ENCODE measurements at places on chromosomes 5 and 9.

DNA sequence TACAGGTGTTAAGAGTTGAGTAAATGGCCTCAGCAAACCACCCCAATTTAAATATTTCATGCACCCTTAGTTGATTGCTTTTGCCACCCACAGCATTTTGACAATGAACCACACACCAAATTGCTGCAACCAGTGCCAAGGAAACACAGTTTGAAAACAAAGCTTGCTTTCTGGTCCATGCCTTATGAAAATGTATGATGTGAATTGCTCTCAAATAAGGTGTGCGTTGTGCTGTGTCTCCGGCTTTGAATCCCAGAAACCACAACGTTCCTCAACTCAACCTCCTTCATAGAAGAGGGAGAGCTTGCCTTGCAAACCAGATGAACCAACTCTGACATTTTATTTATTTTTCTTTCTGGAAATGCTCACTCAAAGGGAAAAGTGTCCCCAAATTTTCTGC lies 762.7 kb downstream of the TLE1 start:
- DNase-seq, result no peak

GRCh38 chr9:21831841-21832509 lies 29.5 kb downstream of the MTAP start:
- DNase-seq, result peak; percentile 6

DNA sequence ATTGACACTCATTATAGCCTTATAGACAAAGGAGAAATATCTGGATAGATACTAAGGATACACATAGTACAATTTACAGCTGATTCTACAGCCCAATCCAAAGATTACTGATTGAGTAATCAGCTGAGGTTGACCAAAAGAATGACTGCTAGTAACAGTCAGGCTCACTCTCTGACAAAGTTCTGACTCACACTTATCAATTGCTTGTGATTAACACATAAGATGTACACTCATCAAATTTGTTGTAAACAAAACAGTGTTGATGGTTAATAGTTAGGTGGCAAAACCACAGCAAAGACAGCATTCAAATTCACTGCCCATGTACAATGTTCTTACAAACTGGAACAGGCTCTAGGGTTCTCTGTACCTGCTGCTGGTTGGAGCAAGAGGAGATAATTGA lies 422.7 kb downstream of the TLE1 start:
- DNase-seq, result no peak

DNA sequence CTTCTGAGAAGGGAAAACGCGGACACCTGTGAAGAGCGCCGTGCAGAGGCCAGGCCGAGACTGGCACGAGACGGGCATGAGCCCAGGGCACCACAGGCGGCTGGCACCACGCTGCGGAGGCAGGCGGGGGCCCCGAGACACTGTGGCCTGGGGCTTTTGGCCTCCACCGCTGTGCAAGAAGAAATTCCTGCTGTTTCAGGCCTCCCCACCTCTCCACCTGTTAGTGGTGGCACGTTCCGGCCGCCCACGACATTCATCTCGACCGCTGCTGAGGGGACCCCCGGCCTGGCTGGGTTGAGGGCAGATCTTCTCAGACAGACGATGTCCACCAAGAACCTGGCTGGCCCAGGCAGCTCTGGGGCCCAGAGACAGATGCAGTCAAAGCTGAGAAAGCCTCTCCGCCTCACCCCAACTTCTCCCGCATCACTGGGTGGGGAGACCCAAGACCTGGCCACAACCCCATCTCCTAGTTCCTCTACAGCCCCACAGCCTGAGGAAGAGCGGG lies 11.5 kb downstream of the NACC2 start:
- DNase-seq, result no peak

GRCh38 chr5:172823840-172824362 lies 10.2 kb upstream of the ERGIC1 start:
- DNase-seq, result no peak

GRCh38 chr5:88666761-88667495 lies 216.1 kb downstream of the MEF2C start:
- DNase-seq, result no peak

- DNase-seq, result no peak
These were observed 1072.4 kb upstream of the CDH6 start for GRCh38 chr5:30121043-30121442.

- DNase-seq, result no peak
These were observed 25.9 kb downstream of the KIF2A start for GRCh38 chr5:62331921-62332320.

GRCh38 chr5:176373100-176373818 lies 8.0 kb downstream of the ARL10 start:
- DNase-seq, result no peak

GRCh38 chr9:37290366-37290939 lies 132.0 kb upstream of the GRHPR start:
- no peak for DNase-seq

DNA sequence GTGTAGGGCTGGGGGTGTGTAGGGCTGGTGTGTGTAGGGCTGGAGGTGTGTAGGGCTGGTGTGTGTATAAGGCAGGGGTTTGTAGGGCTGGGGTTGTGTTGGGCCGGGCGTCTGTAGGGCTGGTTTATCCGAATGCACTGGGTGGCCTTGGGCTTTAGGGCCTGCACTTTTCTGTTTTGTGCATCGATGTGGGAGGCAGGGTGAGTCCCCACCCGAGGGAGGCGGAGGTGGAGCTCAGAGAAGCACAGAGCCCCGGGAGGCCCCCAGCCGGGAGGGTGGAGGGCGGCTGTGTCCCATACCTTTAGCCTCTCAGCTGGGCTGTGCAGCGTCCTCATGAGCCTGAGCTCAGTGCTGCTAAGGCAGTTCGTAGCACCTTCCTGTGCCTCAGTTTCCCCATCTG lies 13.5 kb downstream of the COL5A1 start:
- no peak for DNase-seq

- no peak for DNase-seq
These were observed 9.1 kb upstream of the MGAT1 start for GRCh38 chr5:180811623-180812124.

DNA sequence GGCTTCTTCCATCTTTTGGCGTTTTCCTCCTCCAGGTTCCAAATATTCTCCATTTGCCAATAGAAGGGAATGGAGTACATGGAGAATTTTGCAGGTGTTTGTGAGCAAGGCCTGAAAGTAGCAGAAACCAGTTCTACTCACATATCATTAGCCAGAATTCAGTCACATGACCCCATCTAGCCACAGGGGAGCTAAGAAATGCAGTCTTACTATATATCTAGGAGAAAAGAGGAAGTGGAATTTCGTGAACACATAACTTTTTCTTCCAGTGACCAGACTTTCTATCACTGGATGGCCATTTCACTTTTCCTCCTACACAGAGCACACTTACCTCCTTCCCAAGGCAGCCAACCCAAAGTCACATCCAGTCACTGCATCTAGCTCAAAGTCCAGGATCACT lies 55.1 kb downstream of the LOX start:
- DNase-seq, result no peak

- DNase-seq, result no peak
These were observed 146.2 kb upstream of the RASA1 start for GRCh38 chr5:87121304-87122150.

DNA sequence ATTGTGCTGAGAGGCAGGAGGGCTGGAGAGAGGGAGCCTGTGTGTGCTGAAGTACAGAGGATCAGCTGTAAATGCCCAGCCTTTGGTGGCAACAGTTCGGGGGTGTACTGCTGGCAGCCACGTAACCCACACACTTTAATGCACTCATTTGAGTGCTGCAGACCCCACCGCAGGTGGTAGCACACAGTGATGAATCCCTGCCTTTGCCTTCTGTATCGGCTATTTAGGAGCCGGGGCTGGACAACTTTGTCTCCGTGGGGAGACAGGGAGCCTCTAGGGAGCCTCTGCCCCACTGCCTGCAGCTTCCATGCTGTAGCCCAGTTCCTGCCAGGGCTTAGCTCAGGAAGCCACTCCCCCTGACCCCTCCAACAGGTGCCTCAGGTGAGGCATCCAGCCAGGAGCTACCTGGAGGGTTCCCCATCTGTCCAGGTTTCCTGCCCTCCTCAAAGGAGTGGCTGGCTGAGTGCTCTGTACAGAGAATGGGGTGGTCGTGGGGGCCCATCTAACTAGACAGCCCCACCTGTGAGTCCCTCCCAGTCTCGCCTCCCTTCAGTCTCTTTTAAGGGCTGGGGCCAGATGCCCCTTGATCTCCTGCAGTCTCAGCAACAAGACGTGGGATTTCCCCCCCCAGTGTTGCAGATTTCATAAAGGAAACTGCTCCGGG lies 44.5 kb downstream of the SECISBP2 start:
- no peak for DNase-seq

GRCh38 chr5:142425286-142426065 lies 100.7 kb upstream of the SPRY4 start:
- no peak for DNase-seq

DNA sequence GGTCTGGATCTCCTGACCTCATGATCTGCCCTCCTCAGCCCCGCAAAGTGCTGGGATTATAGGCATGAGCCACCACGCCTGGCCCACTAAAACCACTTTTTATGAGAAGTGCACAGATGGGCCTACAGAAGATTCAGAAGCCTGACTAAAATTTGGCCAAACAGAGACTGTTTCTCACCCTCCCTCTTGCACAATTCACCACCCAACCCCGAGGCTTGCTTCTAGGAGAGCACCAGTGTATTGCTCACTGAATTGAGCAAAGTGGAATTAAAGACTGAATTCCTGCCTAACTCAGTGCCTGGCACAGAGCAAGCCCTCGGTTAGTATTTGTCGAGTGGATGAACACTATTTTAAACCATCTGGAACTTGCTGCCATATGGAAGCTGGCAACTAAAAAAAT lies 3.4 kb upstream of the DCTN4 start:
- DNase-seq, result no peak

GRCh38 chr9:124913378-124913777 lies 27.5 kb downstream of the GOLGA1 start:
- no peak for DNase-seq

GRCh38 chr9:17402309-17402708 lies 176.6 kb upstream of the SH3GL2 start:
- no peak for DNase-seq

- no peak for DNase-seq
These were observed 778 bp upstream of the PPP6C start for GRCh38 chr9:125190361-125190801.

GRCh38 chr5:135317286-135317685 lies 81.7 kb downstream of the MACROH2A1 start:
- DNase-seq, result no peak

DNA sequence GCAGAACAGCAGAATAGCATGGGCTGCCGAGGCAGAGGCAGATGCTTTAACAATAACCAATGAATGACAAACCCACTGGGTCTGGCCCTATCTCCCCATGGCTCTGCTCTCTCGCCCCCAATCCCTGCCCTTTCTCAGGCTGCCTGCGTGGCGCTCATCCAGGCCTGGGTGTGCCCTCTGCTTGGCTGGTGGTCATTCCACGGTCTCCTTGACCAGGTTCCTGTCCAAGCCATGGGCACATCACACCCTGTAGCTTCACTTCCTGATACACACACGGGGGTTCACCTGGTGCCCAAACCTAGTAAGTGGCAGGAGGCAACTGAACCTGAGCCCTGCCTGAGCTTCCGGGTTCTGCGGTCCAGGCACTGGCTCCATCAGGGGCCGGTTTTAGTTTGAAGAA lies 87.6 kb downstream of the DAP start:
- no peak for DNase-seq

GRCh38 chr5:138339464-138339863 lies 1.4 kb downstream of the FAM53C start:
- DNase-seq, result no peak

DNA sequence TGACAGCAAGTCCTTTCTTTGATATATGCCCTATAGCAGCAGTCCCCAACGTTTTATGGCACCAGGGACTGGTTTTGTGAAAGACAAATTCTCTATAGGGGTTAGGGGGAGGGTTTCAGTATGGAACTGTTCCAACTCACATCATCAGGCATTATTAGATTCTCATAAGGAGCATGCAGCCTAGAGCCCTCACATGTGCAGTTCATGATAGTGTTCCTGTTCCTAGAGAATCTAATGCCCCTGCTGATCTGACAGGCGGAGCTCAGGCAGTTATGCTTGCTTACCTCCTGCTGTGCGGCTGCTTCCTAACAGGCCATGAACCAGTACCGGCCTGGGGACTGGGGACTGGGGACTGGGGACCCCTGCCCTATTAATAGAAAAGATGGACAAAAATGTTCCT lies 2.7 kb upstream of the RAPGEF6 start:
- no peak for DNase-seq

DNA sequence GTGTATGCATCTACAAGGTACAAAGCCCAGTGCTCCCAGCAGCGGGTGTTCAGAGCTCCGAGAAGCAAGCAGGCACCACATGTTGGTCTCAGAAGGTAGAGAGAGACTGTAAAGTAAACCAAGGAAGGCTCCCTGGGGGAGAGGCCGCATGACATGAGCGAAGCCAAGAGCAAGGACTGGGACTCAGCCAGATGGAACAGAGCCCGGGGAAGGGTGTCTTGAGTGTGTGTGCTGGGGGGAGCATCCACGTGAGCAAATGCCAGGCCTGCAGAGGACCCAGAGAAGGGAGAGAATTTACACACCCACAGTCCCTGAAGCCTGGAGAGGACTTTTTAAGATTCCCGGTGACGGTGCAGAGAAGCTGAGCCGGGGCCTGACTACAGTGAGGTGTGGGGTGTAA lies 15.2 kb upstream of the KCNIP1 start:
- no peak for DNase-seq

DNA sequence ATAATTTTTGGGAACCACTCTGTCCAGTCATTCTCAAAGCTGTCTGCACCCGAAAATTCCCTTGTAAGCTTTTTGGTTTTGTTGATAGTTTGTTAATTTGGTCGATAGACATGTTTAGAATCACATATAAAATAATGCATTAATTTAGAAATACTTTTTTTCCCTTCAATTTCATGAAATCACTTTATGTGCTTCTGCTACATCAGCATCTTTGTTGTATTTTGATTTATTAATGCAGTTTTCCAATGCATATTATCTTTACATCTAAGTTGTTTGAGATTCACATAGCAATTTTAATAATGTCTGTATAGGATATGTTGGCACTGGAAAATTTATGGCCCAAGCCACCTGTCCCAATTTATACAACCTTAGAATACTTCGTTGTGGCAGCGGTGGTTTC lies 60.6 kb upstream of the SV2C start:
- no peak for DNase-seq

GRCh38 chr9:6034954-6035353 lies 19.5 kb upstream of the RANBP6 start:
- DNase-seq, result no peak

GRCh38 chr5:138529812-138530211 lies 13.2 kb downstream of the ETF1 start:
- DNase-seq, result no peak

DNA sequence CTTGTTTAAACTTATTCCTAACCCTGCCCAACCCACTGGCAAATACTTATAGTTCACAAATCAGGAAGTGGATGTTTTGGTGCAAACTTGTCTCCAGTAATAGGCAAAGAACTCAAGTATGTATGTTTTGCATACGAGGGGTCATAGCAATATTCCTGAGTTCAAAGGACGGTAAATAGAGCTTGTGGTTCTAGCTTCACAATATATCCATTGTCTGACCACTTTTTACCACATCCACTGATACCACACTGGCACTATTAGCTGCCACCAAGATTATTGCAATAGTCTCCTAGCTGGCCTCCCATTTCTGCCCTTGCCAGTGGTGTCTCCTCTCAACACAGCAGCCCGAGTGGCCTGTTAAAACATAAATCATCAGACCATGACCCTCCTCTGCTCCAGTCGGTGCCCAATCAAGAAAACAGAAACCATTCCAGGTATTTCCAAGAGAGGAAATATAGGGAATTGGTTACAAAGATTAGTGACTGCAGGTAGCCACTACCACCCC lies 17.0 kb downstream of the GRXCR2 start:
- DNase-seq, result no peak

- DNase-seq, result no peak
These were observed 1.1 kb downstream of the MVB12B start for GRCh38 chr9:126327714-126328185.

- DNase-seq, result no peak
These were observed 348.1 kb upstream of the SGCD start for GRCh38 chr5:155978850-155979249.

Data from stimulated activated CD4-positive, alpha-beta T cell treated with anti-CD3 and anti-CD28 coated beads, Interleukin-1b, Interleukin-23, amount 100 ng/mL, for 1 hour (primary cell).